ENCODE measurements at places on chromosomes 1 and 21.

DNA sequence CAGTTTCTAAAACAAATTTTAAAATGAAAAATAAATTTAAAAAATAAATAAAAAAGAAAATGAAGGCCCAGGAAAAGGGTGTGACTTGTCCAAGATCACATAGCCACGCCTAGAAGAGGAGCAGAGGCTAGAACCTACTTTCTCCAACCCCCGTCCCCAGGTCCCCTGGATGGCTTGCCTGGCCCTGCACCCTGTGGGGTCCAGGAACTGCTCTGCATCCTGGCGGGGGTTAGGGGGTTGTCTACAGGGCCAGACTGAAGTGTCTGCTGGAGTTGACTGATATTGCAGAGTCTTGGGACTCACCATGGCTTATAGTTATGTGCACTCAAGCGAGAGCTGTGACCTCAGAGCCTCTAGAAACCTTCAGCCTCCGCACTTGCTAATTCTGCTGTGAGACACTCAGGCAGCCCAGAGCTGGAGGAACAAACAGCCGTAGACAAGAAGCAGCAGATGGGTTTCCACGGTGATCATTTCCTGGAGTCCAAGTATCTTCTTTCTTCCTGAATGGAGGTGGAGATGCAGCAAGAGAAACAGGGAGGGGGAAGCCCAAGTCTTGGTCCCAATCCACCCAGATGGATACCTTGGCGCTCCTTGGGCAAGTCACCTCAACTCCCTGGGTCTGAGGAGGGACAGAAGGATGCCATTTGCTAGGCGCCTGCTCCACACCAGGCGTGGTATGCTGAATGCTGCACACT, 5.2 kb upstream of the EXTL1 start:
- no peak for DNase-seq

- no peak for DNase-seq
Measured at GRCh38 chr1:236343246-236343870, 50.7 kb upstream of the EDARADD start.

DNA sequence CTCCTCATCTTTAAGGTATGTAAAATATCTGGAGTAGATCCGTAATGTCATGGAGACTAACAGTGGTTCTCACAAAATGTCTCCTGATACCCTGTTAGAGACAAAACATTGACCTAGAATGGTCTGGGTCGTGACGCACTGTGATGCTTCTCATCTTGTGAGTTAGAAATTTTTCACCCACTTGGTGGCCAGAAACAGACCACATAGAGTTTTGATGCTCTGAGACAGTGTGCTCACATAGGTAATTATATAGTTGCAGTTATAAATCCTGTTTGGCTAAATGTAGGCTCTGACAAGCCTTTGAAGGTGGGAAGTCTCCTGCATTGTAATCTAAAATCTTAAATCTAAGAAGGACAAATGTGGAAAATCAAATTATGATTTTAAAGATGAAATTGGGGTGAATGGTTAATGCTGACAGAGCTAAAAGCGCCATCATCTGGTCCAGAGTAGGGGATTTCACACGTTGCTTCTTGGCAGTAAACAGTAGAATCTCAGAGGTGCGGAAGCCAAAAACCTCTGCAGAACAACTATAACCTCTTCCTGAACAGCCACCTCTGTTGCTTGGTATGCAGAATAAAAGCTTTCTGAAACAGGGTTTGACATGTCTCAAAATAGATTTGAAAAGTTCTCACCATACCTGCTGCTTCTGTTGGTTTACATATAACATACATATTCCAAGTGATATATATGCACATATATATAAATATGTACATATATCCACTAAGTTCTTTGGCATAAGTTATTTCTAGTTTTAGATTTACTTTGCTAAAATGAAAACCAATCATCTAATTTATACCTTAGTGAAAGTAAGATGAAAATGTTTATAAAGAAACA, 17.1 kb downstream of the RPAP2 start:
- DNase-seq: peak; percentile 64

DNA sequence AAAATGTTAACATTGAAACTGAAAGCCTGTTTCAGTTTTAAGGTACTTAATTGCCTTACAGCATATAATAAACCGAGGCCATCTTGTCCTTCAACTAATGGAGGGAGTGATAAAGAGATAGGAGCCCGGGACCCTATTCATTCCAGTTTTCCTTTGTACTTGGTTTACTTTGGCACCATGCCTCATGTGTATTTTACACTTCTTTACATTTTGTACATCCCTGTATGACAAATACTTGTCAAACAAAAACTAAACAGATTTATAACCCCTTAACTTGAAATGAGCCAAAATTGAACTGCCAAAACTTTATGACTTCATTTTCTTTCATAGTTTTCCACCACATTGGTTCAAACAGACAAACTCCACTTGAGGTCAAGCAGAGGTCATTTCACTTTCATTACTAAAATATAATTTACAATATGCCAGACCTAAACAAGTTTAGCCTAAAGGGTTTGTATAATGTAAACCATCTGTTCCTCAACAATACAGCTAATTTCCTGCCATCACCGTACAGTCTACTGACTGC, 30.9 kb upstream of the UBE2U start:
- no peak for DNase-seq

DNA sequence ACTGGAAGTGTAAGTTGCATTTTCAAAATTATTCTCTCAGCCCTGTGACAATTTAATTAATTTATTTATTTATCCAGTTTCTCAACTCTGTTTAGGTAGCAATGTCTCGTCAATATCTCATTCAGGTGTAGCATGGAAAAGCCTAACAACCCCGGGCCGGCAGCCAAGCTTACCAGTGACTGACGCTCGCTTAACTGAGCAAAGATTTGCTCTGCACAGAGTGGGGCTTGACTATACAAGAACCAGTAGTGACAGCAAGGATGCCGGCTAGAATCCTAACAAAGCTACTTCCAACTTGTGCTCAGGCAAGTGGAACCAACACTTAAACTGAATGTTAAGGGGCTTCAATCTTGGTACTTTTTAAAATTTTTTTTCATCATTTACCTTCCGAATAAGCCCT, 80.9 kb upstream of the ESRRG start:
- no peak for DNase-seq

- no peak for DNase-seq
Measured at GRCh38 chr1:206497363-206497762, 10.0 kb upstream of the RASSF5 start.

- no peak for DNase-seq
Measured at GRCh38 chr1:209554761-209555611, 28.5 kb upstream of the CAMK1G start.

DNA sequence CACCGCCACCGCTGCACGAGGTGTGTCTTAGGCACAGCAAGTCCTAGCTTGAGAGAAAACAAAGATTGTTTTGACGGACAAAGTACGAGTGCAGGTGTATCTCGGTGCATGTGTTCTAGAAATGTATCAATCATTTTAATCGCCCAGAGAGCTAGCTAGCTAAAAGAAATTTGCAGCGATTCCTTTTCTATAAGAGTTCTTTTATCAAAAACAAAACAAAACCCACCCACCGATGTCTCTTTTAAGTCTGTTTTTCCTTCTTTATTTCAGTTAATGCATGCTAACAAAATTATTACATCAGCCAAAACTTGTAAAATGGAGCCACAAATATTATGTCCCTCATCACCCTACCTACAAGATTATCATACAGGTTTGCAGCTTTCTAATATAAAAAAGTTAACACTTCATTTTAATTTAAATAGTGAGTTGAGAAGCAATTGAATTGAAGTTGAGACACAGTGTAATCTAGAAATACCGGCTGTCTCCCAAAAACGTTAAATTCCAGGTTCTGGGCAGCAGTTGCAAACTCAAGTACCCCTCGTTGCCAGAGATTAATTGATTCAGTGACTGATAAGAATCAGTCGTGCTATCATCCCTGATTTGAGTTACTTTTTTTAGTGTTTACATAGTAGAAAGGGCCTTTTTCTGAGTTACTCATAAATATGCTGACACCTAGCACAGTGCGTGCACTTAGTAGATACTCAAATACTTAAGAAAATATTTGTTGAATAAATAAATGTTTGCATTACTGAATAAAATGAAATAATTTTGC, 1.5 kb upstream of the SYDE2 start:
- no peak for DNase-seq

- DNase-seq: peak; percentile 70
Measured at GRCh38 chr1:8848663-8849386, 29.7 kb downstream of the ENO1 start.

GRCh38 chr1:233487408-233487807, 126.5 kb upstream of the KCNK1 start:
- DNase-seq: no peak

- DNase-seq: no peak
Measured at GRCh38 chr1:109788695-109789521, 25.2 kb upstream of the EPS8L3 start.

GRCh38 chr21:45069711-45070110, 4.7 kb upstream of the ADARB1 start:
- DNase-seq: no peak

DNA sequence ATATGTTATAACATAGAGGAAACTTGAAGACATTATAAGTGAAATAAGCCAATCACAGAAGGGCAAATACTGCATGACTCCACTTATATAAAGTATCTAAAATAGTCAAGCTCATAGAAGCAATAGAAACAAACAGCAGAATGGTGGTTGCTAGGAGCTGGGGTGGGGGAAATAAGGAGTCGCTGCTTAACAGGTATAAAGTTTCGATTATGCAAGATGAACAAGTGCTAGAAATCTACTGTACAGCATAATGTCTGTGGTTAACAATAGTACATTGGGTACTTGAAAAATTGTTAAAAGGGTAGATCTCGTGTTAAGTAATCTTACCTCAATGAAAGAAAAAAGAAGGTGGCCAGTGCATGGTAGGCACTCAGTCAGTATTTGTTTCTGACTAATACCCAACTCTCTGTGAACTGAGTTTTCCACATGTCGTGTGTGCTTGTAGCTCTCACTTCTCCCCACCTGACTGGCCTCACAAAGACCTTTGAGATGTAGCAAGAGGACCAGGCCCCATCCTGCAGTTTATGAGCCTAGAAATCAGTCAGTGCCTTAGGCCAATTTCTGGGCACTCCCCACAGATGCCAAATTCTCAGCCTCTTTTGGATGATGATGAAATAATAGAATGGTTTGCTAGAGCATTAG, 14.7 kb upstream of the SPRR5 start:
- no peak for DNase-seq

GRCh38 chr21:38567335-38567969, 69.2 kb upstream of the ERG start:
- DNase-seq: no peak

DNA sequence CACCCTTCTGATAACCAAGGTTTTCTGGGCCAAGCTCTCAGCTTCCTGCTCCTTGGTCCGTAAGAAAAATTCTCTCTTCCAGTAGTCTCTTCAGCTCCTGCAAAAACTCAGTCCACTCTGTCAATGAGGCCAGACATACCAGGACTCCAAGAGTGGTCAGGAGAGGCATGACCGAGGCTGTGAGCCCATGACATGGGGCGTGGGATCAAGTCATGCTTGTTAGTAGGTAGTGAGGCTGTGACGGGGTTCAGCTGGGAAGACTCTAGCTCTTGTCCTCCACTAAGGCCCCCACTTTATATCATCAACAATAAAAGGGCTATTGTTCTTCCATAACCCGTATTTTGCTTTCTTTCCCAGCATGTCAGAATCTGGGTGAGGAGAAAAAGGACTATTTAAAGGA, 10.1 kb upstream of the HCRTR1 start:
- no peak for DNase-seq

DNA sequence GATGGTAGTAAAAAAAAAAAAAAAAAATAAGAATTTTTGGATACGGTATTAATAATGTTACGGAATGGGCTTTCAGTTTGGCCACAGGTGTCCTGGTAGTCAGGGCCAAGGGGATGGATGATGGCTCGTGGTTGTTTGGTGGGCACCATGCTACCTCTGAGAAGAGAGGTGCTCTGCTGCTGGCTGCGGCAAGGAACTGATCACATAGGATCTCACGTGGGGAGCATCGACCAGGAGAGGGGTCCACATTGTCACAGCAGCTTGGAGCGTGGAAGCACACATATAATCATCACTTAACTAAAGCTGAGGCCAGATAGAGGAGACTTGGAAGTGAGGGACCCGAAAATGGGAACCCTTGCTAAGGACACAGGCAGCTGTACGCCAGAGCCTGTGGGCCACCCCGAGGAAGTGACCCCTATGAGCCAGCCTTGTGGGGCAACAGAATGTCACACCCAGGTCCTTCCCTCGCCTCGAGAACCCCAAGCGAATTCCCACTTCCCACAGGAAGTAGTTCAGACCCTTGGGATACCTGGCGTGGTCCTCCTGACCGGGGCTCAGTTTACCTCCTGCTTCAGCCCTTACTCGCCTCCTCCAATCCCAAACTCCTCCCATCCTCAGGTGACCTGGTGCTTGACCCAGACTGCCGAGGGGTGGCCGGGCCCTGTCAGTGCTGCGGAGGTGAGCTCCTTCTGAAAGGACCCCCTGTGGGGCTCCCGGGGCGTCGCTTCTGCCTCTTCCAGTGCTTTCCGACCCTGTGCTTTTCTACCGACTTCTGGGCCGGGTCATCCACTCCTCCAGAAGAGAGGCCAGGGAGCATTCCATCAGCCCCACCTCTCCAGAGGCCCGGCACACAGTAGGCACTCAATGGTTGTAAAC, 222.0 kb downstream of the CAMTA1 start:
- DNase-seq: no peak

- DNase-seq: peak; percentile 53
Measured at GRCh38 chr1:108200687-108201051, 526 bp upstream of the SLC25A24 start.

DNA sequence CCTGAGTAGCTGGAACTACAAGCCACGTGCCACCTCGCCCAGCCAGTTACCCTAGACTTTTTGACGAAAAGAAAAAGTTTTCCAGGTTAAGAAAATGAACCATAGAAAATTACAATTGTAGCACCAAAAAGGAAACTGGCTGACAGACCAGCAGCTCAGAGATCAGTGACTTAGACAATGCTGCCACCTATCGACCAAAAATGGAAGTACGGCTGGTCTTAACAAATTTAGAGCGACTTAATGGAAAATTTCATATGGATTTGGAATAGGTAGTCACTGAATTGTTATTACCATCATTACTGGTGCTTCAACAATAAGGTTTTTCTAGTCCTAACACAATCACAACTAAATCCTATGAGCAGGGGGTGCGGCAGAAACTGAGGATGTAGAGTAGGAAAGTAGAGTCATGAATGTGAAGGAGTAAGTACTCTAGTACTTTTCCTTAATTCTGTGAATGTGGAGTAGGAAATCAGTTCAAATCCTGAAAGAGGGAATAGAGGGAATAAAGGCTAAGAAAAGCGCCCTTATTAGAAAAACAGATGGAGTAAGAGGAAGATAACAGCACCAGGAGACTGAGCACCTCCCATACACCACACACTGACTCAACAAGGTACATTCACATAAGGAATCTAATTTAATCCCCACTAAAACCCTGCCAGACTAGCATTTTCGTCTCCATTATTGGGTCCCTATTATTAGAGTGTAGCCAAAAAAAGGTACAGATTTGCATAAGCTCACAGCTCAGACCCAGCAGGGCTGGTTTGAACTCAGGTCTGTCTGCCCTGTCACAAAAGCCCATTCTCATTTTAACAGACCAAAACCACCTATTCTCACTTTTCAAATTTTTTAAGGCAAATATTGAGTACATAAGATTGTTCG, 37.9 kb upstream of the MGST3 start:
- DNase-seq: peak; percentile 73

GRCh38 chr1:43448955-43449707, 4.6 kb downstream of the HYI start:
- DNase-seq: no peak

- DNase-seq: no peak
Measured at GRCh38 chr1:228062085-228062791, 20.3 kb upstream of the ARF1 start.
